ENCODE measurements at places on chromosomes 16 and 17.

- no peak for DNase-seq
Measured at GRCh38 chr16:31441956-31442355, 633 bp downstream of the ZNF843 start.

DNA sequence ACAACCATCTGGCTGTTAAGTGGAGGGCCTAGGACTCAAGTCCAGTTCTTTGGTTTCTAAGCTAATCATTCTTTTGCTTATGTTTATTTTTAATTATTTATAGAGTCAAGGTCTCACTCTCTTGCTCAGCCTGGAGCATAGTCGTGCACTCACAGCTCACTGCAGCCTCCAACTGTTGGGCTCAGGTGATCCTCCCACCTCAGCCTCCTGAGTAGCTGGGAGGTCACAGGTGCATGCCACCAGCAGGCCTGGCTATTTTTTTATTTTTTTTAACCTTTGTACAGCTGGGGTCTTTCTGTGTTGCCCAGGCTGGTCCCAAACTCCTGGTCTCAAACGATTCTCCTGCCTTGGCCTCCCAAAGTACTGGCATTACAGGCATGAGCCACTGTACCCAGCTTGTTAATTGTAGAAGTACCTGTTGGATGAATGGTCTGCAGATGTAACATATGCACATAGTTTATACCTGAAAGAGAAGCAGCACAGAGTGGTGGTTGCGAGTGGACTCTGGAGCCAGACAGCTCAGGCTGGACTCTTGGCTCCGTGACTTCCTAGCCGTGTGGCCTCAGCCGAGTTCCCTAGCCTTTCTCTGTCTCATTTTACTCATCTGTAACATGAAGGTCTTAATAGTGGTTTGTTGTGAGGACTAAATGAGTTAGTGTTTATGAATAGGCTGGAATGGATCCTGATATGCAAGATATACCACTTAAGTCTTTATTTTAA lies 337.5 kb downstream of the SNX29 start:
- DNase-seq, result no peak

- no peak for DNase-seq
Measured at GRCh38 chr16:28931801-28932225, at the start of gene CD19. TSS of gene CD19 (plus strand) at chr16:28931971. CDS start at chr16:28932001, 30 bp downstream.

- no peak for DNase-seq
Measured at GRCh38 chr16:26087091-26087490, 395.3 kb downstream of the HS3ST4 start.

GRCh38 chr17:69555056-69555455 lies 140.6 kb downstream of the MAP2K6 start:
- no peak for DNase-seq

DNA sequence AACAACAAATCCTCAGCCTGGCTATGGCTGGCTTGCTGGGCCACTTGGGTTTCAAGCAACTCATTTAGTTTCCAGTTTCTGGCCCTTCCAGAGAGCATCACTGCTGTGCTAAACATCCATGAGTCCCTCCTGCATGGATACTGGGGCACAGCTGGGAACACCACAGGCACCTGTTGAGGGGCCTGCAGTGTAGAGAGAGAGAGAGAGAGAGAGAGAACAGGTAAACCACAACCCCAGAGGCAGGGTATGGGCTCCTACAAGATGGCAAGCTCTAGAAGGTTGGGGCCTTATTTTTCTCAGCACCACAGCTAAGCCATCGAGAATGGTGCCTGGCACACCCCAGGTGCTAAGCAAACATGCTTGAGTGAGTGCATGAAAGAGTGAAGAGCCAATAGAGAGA lies 120.3 kb downstream of the RBFOX3 start:
- no peak for DNase-seq

GRCh38 chr17:64028874-64029464 lies 8.5 kb upstream of the ICAM2 start:
- peak; percentile 25 for DNase-seq

GRCh38 chr16:23497543-23497868 lies 12.8 kb downstream of the GGA2 start:
- DNase-seq, result no peak

DNA sequence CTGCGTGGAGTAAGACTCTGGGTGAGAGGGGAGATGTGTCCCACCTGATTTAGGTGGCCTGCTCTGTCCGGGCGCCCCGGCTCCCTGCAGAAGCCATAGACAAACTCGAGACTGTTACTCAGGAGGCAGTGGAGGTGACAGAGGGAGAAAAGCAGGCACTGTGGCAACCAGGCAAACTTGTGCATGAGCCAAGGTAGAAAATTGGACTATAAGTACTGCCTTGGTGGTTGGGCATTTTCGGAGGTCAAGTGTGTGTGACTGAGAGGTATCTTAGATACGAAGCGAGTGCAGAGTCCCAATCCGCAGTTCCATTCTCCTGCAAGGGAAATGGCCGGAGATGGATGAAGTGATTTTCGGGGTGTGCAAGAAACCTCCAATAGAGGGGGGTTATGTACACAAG lies 27.1 kb upstream of the SPACA3 start:
- DNase-seq, result no peak

DNA sequence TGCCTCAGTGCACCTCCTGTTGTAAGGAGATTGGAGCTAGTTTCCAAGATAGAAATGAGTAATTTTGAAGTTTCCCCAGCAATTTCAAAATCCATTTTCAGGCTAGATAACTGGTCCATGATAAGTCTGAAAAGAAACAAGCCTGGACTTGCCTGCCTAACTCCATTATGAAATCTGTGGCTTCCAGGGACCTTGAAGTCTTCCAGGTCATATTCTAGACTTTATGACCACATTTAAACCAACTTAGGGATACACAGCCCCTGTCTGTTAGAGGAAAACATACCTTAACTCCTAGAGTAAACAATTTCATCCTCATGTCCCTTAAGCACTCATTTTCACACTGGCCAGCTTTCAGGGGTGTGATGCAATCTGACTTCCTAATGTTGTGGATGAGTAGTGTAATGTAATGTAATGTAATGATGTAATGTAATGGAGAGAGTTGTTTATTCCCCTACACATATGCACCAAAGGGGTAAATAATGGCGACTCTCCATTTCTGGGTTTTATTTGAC lies 96.7 kb upstream of the FAM20A start:
- no peak for DNase-seq

- no peak for DNase-seq
Measured at GRCh38 chr17:33977729-33978514, 277.2 kb upstream of the CCL2 start.

- no peak for DNase-seq
Measured at GRCh38 chr16:6493555-6493954, 839.1 kb upstream of the RBFOX1 start.

GRCh38 chr16:89230255-89230654 lies 12.8 kb downstream of the ZNF778 start:
- no peak for DNase-seq

DNA sequence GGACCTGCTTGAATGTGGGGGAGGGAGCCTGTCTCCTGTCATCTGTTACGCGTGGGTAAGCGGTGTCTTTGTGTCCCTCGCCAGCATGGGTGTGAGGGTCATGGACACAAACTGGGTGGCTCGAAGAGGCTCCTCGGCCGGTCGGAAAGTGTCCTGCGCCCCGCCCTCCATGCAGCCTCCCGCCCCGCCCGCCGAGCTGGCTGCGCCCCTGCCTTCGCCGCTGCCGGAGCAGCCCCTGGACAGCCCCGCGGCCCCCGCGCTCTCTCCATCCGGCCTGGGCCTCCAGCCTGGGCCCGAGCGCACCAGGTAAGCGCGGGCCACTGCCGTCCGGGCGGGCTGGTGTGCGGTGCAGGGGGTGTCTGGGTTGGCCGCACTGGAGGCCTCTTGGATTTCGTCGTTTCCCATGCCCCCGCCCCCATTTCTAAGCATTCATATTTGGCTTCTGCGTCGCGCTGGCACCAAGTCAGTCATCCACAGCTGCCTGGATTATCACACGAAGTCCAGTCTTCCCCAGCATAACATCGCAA lies 43.8 kb downstream of the ELAC2 start:
- no peak for DNase-seq

- DNase-seq, result no peak
Measured at GRCh38 chr17:75499313-75500022, 15.9 kb downstream of the CASKIN2 start.

DNA sequence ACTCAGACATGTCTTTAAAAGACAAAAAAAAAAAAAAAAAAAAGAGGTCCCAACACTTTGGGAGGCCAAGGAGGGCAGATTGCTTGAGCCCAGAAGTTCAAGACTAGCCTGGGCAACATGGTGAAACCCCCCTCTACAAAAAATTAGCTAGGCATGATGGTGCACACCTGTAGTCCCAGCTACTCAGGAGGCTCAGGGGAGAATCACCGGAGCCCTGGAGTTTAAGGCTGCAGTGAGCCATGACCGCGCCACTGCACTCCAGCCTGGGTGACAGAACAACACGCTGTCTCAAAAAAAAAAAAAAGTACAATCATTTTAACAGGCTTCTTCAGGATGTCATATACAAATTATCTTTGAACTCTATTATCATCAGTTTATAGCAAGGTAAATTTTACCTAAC lies 22.0 kb downstream of the C16orf87 start:
- no peak for DNase-seq

GRCh38 chr16:31200821-31201568 lies 1.6 kb downstream of the PYCARD start:
- no peak for DNase-seq

- DNase-seq, result peak; percentile 80
Measured at GRCh38 chr16:86975445-86975844, 341.7 kb downstream of the C16orf95 start.

GRCh38 chr16:55728797-55729196 lies 73.0 kb downstream of the SLC6A2 start:
- no peak for DNase-seq

DNA sequence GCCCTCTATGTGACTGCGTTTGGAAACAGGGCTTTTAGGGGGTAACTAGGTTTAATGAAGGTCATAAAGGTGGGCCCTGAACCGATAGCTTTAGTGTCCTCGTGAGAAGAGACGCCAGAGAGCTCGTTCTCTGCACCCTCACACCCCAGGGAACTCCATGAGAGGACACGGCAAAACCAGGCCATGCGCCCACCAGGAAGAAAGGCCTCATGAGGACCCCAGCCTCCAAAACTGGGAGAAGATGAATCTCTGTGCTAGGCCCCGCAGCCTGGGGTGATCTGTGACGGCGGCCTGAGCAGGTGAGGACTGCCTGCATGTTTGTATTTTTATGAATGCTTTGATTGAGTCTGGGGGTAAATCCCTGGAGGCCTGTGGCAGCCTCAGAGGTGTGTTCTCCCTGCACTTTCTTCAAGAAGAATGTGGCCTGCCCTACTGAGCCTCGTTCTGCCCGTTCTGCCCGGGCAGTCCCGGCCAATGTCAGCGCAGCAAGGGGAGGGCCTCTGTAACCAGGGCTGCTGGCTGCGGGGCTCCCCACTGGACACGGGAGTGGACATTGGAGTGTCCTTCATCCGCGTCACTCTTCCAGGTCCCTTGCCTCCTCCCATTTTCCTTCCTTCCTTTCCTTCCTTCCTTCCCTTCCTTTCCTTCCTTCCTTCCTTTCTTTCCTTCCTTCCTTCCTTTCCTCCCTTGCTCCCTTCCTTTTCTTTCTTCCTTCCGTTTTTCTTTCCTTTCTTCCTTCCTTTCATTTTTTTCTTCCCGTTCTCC lies 6.8 kb upstream of the RNF213 start:
- no peak for DNase-seq

- DNase-seq, result no peak
Measured at GRCh38 chr17:21242780-21243515, 10.3 kb downstream of the NATD1 start.

- no peak for DNase-seq
Measured at GRCh38 chr17:20938988-20939615, 103.7 kb downstream of the USP22 start.

DNA sequence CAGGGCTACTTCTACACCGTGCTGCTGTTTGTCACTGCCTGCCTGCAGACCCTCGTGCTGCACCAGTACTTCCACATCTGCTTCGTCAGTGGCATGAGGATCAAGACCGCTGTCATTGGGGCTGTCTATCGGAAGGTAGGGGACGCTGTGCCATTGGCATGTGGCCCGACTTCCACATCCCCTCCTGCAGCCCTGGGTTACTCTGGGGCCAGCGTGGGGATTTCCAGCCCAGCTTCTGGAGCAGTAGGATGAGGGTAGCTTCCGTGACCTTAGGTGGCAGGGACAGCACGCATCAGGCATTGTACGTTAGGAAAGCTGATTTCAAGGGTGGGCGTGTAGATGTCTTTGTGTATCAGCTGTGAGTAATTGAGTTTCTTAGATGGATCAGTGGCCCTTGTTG lies 96.5 kb downstream of the ABCC1 start:
- DNase-seq, result no peak

DNA sequence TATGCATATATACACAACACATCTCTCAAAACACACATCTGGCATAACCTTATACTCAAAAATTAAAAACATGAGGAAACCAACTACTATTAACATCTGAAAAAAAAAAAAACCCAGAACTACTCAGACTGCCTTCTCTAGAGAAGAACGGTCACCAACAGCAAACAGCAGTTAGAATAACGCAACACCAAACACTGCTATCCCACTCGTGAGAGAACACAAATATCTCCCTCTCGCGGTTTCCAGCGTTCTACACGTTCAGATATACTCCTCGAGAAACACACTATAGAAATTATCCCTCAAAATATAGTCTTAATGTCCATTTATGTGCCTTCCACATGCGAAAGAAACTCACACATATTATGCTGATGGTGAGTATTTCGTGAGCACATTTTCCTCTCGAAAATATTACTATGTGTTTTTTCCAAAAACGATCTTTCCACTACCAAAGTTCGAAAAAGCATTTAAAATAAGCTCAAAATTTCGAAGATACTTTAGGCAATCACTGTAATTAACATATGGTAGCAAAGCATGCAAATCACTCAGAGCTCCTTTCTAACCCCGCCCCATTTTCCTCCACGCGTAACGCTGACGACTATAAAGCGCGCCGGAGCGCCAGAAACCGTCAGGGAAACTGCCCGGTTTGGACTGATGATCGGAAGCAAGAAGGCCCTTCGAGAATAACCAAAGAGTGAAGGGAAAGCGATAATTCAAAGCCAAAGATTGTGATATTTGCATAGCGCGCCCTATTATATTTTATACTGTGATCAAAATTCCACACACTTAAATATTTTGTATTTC lies 60.1 kb downstream of the TEX14 start:
- DNase-seq, result peak; percentile 94

GRCh38 chr17:75241143-75241430 lies 20.3 kb downstream of the GGA3 start:
- no peak for DNase-seq

DNA sequence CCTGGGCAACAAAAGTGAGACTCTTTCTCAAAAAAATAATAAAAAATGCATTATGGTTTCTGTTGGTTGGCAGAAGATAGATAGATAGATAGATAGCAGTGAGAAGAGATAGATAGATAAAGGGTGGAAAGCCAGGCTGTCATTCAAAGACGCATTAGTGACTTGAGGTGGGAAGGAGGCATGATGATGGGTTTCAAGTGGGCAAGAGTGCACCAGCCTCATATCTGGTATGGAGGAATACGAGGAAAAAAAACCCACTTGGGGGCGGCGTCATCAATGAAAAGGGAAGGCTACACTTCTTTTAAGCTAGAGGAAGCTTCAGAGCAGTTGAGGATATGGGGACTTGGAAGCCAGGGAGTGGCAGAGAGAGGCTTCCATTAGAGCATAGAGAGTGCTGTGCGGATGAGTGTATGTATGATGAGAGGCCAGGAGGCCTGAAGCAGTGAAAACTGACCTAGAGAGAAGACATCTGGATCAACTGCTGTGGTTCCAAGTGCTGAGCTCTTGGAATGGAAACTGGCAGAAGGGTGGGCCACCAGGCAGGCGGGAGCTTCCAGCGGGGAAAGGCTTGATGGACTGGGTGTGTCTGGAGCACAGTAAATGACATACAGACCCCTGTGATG lies 31.8 kb downstream of the CEP95 start:
- DNase-seq, result no peak

- no peak for DNase-seq
Measured at GRCh38 chr16:71794943-71795342, 13.7 kb downstream of the AP1G1 start.

GRCh38 chr16:27576729-27577128 lies 26.8 kb downstream of the KATNIP start:
- no peak for DNase-seq

GRCh38 chr17:66950325-66950724 lies 14.2 kb upstream of the CACNG4 start:
- no peak for DNase-seq
